ENCODE measurements at places on chromosomes 5 and 9. TPM values are rescaled to one million over a fixed set of nuclear protein-coding genes. Genes with fewer than 3 reads are reported as not detected.

PHF24 gene
- not detected for total RNA-seq

VCAN gene
- total RNA-seq: 0.42 TPM

SAPCD2 gene
- total RNA-seq: 20.8 TPM

- H3K27ac ChIP-seq: no peak overlapping the region
- no peak overlapping the region for H3K4me3 ChIP-seq
- H3K27me3 ChIP-seq: peaks cover 29% of the 10 kb centered on the region
- DNase-seq: no peak
Observed at GRCh38 chr9:126154182-126154827, 172.3 kb upstream of the MVB12B start.

DNA sequence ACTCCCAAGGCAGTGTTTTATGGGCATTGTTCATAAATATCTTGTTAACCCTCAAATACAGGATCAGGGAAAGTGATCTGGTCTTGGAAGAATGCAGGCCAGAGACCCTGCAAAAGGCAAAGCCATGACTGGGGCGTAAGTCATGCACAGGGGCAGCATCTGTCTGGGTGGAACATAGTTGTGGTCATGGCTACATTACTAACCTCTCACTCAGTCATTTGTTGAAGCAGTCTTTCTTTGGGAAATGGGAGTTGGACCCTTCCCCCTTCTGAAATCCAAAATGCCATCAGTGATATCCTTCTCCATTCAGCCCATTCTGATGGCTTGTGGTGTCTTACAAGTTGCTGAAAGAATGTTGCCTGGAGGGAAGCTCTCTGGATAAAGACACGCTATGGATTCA, 68.1 kb downstream of the GDNF start:
- H3K4me3 ChIP-seq: no peak overlapping the region
- peaks cover 18% of the 10 kb centered on the region for H3K36me3 ChIP-seq
- H3K27me3 ChIP-seq: no peaks in the 10 kb centered on the region
- no peak overlapping the region for H3K27ac ChIP-seq
- no peaks in the 10 kb centered on the region for H3K4me1 ChIP-seq

GRCh38 chr5:69209602-69210001, 20.2 kb downstream of the CENPH start:
- H3K36me3 ChIP-seq: no peaks in the 10 kb centered on the region
- no peak overlapping the region for H3K27ac ChIP-seq
- no peak overlapping the region for H3K4me3 ChIP-seq
- no peaks in the 10 kb centered on the region for H3K4me1 ChIP-seq

CNTLN gene
- total RNA-seq: 2.3 TPM

CARTPT gene
- not detected for total RNA-seq

- no peak for DNase-seq
- H3K4me3 ChIP-seq: no peak overlapping the region
- no peaks in the 10 kb centered on the region for H3K36me3 ChIP-seq
- H3K27me3 ChIP-seq: peaks cover 24% of the 10 kb centered on the region
Observed at GRCh38 chr9:72577212-72577753, 55.9 kb downstream of the TMC1 start.

GRCh38 chr5:132797651-132798050, 15.5 kb upstream of the SOWAHA start:
- no peak overlapping the region for H3K4me3 ChIP-seq
- DNase-seq: no peak
- H3K4me1 ChIP-seq: no peaks in the 10 kb centered on the region
- H3K36me3 ChIP-seq: no peaks in the 10 kb centered on the region
- H3K27ac ChIP-seq: no peak overlapping the region
- H3K27me3 ChIP-seq: peaks cover 33% of the 10 kb centered on the region

- no peaks in the 10 kb centered on the region for H3K27me3 ChIP-seq
- H3K4me1 ChIP-seq: peaks cover 2% of the 10 kb centered on the region
- H3K27ac ChIP-seq: no peak overlapping the region
- DNase-seq: no peak
- H3K36me3 ChIP-seq: no peaks in the 10 kb centered on the region
- no peak overlapping the region for H3K4me3 ChIP-seq
Observed at GRCh38 chr5:177169271-177169670, 35.7 kb downstream of the NSD1 start.

GRCh38 chr5:17481378-17481777, 16.7 kb upstream of the TAF11L2 start:
- no peaks in the 10 kb centered on the region for H3K36me3 ChIP-seq
- H3K27me3 ChIP-seq: no peaks in the 10 kb centered on the region
- no peaks in the 10 kb centered on the region for H3K4me1 ChIP-seq
- no peak for DNase-seq
- no peak overlapping the region for H3K27ac ChIP-seq
- no peak overlapping the region for H3K4me3 ChIP-seq

DNA sequence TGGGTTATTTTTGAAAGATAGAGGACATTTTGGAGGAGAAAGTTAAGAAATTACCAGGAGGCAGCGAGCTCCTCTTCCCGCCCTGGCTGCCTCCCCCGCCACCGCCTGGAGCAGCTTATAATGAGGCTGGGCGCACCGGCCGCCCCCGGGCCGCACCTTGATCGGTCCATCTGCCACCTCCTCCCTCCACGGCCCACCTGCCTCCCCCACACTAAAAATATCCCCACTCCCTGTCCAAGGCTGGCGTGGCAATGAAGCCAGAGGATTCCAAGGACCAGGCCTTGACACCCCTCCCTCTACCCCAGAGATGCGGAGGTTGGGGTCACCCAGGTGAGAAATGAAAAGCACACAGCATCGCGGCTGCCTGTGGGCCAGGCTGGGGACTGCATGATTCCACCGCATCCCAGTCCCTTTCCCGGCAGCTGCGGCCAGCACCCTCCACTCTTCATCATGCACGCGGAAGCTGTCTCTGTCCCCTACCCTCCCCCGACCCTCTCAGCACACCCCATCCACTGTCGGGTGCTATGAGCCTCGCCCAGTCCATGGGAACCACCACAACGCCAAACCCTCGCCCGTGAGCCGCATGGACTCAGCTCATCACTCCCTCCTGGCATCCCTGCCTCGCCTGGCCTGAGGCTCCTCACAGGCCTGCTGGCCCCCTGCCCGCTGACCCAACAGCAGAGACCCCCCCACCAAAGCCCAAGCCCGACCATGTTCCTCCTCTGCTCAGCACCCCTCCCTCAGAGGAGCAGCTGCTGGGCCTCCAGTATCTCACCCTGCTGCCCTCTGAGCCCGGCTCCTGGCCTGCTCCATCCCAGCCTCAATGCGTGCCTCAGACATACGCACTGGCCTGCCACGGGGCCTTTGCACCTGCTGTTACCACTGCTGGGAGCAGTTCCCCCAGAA, 50.0 kb downstream of the SARDH start:
- no peaks in the 10 kb centered on the region for H3K27me3 ChIP-seq
- no peaks in the 10 kb centered on the region for H3K4me1 ChIP-seq
- no peak overlapping the region for H3K27ac ChIP-seq
- H3K4me3 ChIP-seq: no peak overlapping the region

DNA sequence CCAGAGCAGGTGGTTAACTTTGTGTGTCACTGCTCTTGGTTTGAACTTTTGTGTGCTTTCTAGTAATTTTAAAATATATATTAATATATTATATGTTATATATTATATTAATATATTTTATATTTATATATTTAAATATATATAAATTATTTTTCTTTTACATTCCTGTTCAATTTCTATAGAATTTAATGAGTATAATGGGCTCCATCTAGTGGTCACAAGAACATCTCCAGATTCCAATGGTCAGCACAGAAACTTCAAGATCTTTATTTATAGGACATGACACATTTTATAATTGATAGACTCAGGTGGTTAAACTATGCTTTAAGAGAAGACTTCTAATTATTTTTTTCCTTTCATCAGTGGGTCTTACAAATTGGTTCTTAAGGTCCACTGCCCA, 39.1 kb downstream of the COL23A1 start:
- peaks cover 6% of the 10 kb centered on the region for H3K27me3 ChIP-seq
- no peaks in the 10 kb centered on the region for H3K36me3 ChIP-seq
- DNase-seq: no peak
- H3K4me3 ChIP-seq: no peak overlapping the region
- peaks cover 4% of the 10 kb centered on the region for H3K4me1 ChIP-seq

GRCh38 chr5:180602481-180603075, 11.3 kb upstream of the SCGB3A1 start:
- H3K4me3 ChIP-seq: no peak overlapping the region
- no peaks in the 10 kb centered on the region for H3K27me3 ChIP-seq
- no peaks in the 10 kb centered on the region for H3K36me3 ChIP-seq

IL4 gene
- not detected for total RNA-seq

- H3K36me3 ChIP-seq: no peaks in the 10 kb centered on the region
- no peak overlapping the region for H3K4me3 ChIP-seq
- H3K27me3 ChIP-seq: no peaks in the 10 kb centered on the region
- no peak overlapping the region for H3K27ac ChIP-seq
- DNase-seq: no peak
Observed at GRCh38 chr9:103301051-103301450, 305.9 kb downstream of the CYLC2 start.

EPB41L4A gene
- total RNA-seq: 12.7 TPM

DNA sequence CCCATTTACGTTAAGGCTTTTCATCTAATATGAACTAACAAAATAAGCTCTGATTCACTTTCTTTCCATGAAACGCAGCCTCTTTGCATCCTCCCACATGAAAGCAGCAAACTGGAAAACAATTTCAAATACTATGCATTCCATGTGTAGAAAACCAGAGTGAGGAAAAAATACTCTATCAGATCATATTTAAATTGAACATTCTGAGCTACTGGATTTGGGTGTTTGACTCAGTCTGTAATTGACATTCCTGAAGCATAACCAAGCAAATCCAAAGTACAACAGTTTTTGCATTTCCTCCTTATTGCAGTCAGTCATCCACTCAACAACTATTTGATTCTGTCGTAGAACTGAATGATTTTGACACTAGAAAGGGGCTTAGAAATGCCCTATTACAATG, 399.1 kb upstream of the NMUR2 start:
- no peak for DNase-seq
- H3K4me3 ChIP-seq: no peak overlapping the region
- H3K27ac ChIP-seq: no peak overlapping the region
- no peaks in the 10 kb centered on the region for H3K4me1 ChIP-seq
- H3K36me3 ChIP-seq: no peaks in the 10 kb centered on the region

PCDHB8 gene
- not detected for total RNA-seq

DNAH5 gene
- not detected for total RNA-seq

GRCh38 chr5:132781029-132781428, 4.0 kb upstream of the SEPTIN8 start:
- H3K27ac ChIP-seq: no peak overlapping the region
- no peak for DNase-seq
- no peak overlapping the region for H3K4me3 ChIP-seq

ZFP37 gene
- total RNA-seq: 0.84 TPM

DNA sequence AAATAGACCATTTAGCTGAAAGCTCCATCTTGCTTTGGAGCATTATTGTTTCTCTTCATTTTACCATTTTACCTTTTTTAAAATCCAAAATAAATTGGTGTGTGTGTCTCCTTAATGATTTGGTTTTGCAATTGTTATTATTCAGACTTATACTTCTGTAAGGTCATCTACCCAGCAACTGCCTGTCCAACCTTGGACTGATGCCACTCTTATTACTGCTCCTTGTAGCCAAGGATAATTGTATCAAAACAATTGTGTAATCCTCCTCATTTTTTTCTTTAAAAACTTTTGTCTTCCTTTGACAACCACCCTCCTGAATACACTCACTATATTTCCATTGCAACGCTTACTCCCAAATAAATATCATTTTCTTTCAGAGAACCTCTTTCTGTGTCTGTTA, 30.3 kb upstream of the HMGCR start:
- no peaks in the 10 kb centered on the region for H3K36me3 ChIP-seq
- no peak overlapping the region for H3K27ac ChIP-seq
- no peaks in the 10 kb centered on the region for H3K4me1 ChIP-seq
- DNase-seq: no peak

CDX1 gene
- total RNA-seq: not detected

DNA sequence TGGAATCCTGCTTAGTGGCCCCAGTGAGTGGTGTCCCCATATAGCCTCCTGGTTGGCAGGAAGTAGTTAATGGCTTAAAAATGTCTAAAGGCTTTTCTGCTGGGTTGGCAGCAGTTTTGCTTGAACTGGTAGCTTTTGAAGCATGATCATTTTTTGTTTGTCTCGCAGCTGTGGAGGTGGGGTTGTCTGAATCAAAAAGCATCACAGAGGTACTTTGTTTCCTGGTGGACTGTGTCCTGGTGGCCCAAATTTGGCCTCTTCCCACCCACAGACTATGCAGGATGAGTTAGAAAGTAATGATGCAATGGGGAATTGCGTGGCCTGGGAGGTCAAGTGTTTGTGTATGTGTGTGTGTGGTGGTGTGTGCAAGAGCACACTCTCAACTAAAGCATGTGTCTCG, 322.7 kb downstream of the ARHGEF28 start:
- no peaks in the 10 kb centered on the region for H3K4me1 ChIP-seq
- H3K36me3 ChIP-seq: no peaks in the 10 kb centered on the region

FOXD4L5 gene
- 0.25 TPM for total RNA-seq

COL15A1 gene
- total RNA-seq: 0.14 TPM

TAF11L5 gene
- total RNA-seq: not detected

RLN2 gene
- total RNA-seq: not detected

AK1 gene
- total RNA-seq: 11.5 TPM

GRCh38 chr5:14138608-14139540, 4.3 kb upstream of the TRIO start:
- no peak for DNase-seq
- no peak overlapping the region for H3K4me3 ChIP-seq
- no peak overlapping the region for H3K27ac ChIP-seq
- H3K27me3 ChIP-seq: peaks cover 36% of the 10 kb centered on the region
- H3K36me3 ChIP-seq: peaks cover 5% of the 10 kb centered on the region

GRCh38 chr5:126234563-126235195, 188.5 kb upstream of the GRAMD2B start:
- H3K27me3 ChIP-seq: no peaks in the 10 kb centered on the region
- no peaks in the 10 kb centered on the region for H3K4me1 ChIP-seq
- no peak for DNase-seq
- no peak overlapping the region for H3K4me3 ChIP-seq
- H3K36me3 ChIP-seq: no peaks in the 10 kb centered on the region

GLRA1 gene
- not detected for total RNA-seq

- peaks cover 19% of the 10 kb centered on the region for H3K36me3 ChIP-seq
- H3K27me3 ChIP-seq: peaks cover 26% of the 10 kb centered on the region
- H3K27ac ChIP-seq: no peak overlapping the region
Observed at GRCh38 chr5:86625148-86625547, 7.4 kb downstream of the COX7C start.

DAPK1 gene
- total RNA-seq: 31.7 TPM

CLTA gene
- total RNA-seq: 133 TPM

All from natural killer cell treated with Interleukin-12 subunit alpha and Interleukin-12 subunit beta and Interleukin-15 and Interleukin-18, amount 100 ng/mL, for 72 hours (primary cell).